Astrocyte (in vitro differentiated cells and primary cell): ENCODE measurements at places on chromosomes 1 and 21. TPM values are rescaled to one million over a fixed set of nuclear protein-coding genes. Genes with fewer than 3 reads are reported as not detected.

The CCDC27 gene
- total RNA-seq: not detected in 2 replicates

The AIM2 gene
- 1.3 and 1.5 TPM in 2 replicates for total RNA-seq

The VWA5B1 gene
- total RNA-seq: not detected in 2 replicates

The SPOCD1 gene
- 27.8 and 28.0 TPM in 2 replicates for total RNA-seq

The ADIPOR1 gene
- total RNA-seq: 72.8 and 73.0 TPM in 2 replicates

The GCSAML gene
- total RNA-seq: 0.14 TPM in 1 of 2 replicates, not detected in the other

The IGSF8 gene
- total RNA-seq: 42.8 and 45.8 TPM in 2 replicates
